ENCODE measurements at places on chromosomes 11 and 22. TPM values are rescaled to one million over a fixed set of nuclear protein-coding genes. Genes with fewer than 3 reads are reported as not detected.

MS4A3 gene
- total RNA-seq, result not detected

OLFML1 gene
- not detected for total RNA-seq

DNA sequence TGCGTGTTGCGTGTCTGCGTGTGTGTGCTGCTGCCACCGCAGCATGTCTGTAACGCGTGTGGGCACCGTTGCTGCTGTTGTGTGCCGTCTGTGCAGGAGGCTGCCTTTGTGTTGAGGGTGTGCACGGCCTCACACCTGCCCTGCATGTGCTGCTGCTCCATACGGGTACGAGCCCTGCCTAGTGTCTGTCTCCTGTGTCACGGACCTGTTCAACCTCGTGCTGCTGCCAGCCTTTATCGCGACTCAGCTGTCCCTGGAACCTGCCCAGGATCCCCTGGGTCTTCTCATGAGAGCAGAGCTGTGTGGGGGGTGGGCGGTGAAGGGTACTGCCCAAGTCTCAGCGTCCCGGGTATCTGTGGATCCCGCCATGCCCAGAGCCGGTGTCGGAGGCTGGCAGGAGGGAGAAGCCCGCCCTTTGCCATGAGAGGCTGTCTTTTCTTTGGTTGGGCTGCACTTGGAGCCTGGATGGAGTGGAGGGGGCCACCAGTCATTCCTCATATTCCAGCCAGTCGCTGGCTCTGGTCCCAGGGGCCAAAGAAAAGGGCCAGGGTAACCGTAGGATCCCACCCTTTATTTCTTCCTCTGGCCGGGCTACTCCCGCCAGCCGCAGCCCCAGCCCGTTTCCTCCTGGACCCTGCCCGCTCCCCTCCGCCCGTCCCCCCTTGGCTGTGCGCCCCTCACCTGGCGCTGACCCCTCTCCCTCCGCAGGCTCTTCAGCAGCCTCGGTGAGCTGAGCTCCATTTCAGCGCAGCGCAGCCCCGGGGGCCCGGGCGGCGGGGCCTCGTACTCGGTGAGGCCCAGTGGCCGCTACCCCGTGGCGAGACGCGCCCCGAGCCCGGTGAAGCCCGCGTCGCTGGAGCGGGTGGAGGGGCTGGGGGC lies 7.8 kb upstream of the ACR start:
- DNase-seq, result peak; percentile 15

TRIM22 gene
- total RNA-seq, result 341 TPM

GRCh38 chr11:3340025-3340424 lies 38.9 kb downstream of the ZNF195 start:
- DNase-seq, result no peak

DNA sequence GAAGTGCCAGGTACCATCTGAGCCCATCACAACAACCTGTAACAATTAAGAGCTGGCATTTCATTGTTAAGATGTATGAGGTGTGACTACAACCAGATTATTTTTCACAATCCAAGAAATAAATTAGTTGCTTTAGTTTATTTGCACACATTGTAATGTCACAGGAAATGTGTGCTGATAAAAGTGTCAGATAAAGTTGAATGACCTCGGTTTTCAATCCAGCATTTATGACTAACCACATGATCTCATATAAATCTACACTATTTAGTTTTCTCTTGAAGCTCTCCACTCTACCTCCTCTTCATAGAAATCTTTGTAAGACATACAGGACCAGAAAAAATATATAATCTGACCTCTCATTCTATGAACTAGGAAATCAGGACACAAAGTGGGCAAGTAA lies 166.2 kb downstream of the PGR start:
- DNase-seq, result no peak

DNA sequence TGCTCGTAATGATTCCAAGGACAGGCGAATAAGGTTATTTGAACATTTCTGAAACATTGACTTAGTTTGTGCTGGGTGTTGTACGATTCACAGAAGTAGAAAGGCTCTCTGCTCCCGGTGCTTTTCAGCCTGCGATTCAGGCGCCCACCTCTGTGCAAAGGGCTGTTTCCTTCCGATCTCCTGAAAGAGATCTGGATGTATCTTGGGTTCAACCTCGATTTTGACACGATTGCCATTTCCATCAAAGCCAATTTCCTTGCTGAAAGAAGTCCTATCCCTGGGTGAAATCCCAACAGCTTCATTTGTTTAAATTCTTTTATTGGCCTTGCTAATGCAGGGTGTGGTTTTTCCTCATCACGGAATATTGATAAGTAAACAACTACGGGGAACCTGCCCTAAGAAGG lies 1.1 kb upstream of the ZC3H12C start:
- DNase-seq, result no peak

GLYATL2 gene
- not detected for total RNA-seq

DNA sequence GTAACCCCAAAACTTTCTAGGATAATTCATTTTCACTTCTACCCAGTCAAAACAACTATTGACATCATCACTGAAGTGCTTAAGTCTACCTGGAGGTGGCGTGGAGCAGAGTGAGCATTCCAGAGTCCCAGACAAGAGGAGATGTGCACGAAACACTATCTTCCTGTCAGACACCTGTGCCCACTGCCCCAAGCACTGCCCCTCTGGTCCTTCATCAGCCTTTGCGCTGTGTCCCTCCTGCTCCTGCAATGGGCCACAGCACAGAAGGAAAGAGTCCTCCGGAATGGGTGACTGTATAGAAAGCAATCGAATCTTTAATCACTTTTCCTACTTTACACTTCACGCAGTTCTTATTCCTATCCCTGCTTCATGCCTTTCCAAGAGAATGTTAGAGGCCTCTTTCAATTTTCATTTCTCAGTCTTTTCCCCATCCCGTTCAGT lies 512 bp upstream of the GRIA4 start:
- DNase-seq, result no peak

- no peak for DNase-seq
These were observed 23.3 kb downstream of the ST3GAL4 start for GRCh38 chr11:126378763-126379162.

GRCh38 chr11:132448334-132448995 lies 1078.0 kb downstream of the NTM start:
- no peak for DNase-seq

APOL5 gene
- not detected for total RNA-seq

CCDC116 gene
- 0.50 TPM for total RNA-seq

GRK3 gene
- 32.6 TPM for total RNA-seq

DNA sequence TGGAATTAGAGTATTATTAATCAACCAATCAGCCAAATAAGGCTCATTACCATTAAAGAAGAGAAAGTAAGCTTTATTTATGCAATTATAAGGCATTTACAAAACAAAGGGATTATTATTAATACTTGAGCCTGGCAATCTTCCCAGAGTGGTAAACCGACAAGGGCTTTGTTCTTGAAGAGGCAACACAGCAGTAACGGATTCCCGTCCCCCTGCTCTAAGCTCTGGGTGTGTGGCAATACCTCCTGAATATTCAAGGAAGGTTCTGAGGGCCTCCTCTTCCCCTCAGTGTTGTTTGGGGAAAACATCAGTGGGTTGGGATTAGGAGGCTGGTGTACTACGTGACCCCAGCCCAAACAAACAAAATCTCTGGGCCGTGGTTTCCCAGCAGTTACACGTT lies 176.5 kb downstream of the TENM4 start:
- DNase-seq, result no peak

DNA sequence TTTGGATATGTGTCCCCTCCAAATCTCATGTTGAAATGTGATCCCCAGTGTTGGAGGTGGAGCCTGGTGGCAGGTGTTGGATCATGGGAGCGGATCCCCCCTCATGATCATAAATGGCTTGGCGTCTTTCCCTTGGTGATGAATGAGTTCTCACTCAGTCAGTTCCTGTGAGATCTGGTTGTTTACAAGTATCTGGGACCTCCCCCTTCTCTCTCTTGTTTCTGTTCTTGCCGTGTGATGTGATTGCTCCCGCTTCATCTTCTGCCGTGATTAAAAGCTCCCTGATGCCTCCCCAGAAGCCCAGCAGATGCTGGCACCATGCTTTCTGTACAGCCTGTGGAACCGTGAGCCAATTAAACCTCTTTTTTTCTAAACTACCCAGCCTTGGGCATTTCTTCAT lies 102.2 kb downstream of the SEZ6L start:
- DNase-seq, result no peak

DNA sequence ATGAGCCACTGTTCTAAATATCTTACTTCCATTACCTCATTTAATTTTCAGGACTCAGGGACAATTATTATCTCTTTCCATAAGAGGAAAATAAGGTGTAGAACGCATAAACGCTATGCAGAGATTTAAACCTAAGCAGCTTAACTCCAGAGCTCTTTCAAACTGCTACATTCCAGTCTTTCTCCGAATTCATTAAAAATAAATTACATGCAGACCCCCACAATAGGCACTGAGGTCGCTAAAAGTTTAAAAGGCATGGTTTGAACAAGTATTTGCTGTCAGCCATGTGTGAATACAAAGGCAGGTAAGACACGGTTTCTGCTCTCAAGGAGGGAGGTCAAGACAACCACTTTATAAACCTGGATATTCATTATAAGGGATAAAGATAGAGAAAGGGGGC lies 983 bp downstream of the NARS2 start:
- no peak for DNase-seq

MPPED1 gene
- not detected for total RNA-seq

DNA sequence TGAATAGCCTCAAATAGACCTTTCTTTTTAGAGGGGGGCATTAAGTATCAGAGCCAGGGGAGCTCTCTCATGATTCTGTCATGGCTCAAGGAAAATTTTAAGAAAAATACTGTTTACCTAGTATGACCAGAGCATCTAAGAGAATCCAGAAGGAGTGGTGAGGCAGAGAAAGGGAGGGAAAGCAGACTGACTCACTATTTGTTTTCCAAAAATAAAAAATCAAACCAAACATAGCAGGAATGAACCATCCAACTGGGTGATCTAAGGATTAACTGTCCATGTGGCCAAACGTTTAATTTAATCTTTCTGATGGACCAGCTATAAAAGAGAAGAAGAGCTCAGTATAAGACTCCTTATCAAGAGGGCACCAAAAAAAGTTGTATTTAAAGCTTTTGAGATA lies 70.8 kb downstream of the GAB2 start:
- DNase-seq, result no peak

LRP4 gene
- total RNA-seq, result 0.06 TPM

GRCh38 chr22:29206372-29207242 lies 911 bp downstream of the EMID1 start:
- DNase-seq, result no peak

GRCh38 chr22:32204040-32204855 lies 625 bp downstream of the RFPL2 start:
- DNase-seq, result no peak

DNA sequence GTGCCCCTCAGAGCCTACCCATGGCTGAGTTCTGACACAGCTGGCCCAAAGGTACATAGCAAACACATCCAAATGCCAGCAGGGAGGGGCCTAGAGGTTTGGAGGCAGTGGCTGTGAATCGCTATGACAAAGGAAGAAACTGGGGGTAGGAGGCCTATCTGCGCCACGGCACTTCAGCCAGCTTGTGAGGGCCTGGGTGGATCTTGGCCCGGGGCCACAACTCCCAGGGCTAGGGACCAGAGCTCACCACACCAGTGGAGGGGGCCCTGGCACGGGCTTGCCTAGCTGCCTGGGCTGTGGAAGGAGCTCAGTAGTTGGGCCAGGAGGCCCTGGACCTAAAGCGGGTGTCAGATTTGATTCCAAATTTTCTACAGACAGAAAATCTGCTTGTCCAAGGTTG lies 9.4 kb upstream of the NAP1L4 start:
- no peak for DNase-seq

- DNase-seq, result no peak
These were observed 48.9 kb downstream of the PHF21A start for GRCh38 chr11:46072172-46072964.

DNA sequence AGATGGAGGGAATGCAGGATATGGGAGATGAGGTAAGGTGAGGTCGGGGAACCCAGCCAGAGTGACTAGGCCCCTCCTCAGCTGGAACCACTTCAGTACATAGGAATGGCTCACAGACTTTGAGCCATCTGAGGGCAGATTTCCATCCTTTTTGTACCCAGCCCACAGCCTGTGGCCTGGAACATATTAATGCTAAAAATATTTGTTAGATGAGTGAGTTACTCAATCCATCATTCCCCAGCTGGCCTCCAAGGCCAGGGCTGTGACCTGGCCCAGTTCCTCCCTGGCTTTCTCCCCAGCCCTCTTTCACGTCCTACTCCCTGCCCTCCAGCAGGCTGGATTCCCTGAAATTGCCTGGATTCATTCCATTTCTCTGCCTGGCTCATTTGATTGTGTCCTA lies 57.2 kb upstream of the PRDM11 start:
- DNase-seq, result no peak

- DNase-seq, result no peak
These were observed 59.2 kb downstream of the DDIAS start for GRCh38 chr11:82960779-82961143.
